ENCODE measurements at places on chromosomes 11 and 22.
A peak's percentile ranks its signal among the peaks of the same experiment; 100 is the strongest.

DNA sequence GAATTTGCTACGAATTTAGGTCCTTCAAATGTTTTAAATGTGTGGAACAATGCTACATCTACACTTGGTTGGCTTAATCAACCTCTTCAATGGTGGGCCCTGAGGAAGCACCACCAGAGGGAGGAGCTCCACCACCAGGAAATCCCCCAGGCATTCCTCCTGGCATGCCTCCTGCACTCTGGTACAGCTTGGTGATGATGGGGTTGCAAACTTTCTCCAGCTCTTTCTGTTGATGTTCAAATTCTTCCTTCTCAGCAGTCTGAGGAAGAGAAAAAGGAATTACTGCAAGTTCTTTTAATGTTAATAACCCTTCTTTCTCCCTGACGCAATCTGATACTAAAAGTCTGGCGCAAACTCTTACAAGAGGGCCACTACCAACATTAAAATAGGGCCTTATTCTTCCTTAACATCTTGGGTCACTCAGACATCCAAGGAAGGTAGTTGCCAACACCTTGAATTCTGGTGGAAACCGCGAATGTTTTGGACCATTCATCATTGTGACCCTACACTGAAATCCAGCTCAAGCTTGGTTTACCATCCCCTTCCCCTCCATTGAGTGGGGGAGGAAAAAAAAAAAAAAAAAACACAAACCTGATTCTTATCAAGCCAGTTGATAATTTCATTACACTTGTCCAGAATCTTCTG lies 4.2 kb downstream of the HSPA8 start:
- no peak for DNase-seq

GRCh38 chr22:38777087-38777671 lies 16.8 kb downstream of the DNAL4 start:
- no peak for DNase-seq

DNA sequence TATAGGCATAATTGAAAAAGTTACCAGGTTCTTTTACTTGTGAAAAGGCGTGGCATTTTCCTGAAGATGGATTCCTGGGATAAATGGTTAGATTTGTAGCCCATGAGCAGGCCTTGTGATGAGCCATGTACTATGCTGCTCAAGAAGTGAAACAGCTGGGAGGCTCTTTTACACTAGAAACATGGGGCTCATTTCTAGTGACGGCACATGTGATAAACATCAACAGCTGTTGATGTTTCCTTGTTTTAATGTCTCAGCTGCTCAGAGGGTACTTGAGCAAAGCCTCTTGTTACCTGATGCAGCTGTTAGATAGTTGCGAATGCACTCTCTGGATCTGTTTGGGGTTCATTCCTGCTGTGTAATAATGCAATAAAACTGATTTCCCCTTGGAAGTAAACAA lies 396.8 kb downstream of the GUCY1A2 start:
- no peak for DNase-seq

DNA sequence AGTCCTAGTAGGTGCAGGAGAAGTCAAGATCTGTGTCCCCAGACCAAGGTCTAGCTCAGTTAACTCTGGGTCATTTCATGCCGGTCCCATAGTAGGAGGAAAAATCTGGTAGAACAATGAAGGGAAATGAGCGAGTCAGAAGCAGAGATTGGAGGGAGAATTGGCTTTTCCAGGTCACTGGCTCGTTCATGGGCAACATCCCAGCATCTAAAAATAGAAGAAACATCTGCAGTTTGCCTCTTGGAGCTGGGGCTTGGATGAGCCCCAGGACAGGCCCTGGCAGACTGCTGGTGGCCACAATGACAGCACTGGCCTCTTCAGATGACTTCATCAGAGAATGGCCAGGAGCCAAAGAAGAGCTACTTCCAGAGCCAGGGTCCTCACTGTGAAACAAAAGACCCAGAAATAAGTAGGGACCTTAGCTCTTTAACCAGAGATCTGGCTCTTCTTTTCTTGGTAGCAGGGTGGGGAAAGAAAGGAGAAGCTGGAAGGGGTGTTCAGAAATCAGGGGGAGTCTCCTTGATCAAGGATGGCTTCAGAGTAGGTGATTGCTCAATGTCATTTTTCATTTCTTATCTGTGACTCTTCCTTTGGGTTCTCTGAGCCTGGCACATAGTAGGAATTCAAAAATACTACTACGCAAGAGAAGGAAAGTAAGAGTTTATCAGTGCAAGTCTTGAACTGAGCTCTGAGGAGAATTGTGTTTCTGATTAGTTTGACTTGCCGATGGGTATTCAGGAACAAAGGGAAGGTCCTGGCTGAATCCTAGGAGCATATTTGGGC lies 102.6 kb downstream of the TMPRSS5 start:
- DNase-seq, result peak; percentile 77

DNA sequence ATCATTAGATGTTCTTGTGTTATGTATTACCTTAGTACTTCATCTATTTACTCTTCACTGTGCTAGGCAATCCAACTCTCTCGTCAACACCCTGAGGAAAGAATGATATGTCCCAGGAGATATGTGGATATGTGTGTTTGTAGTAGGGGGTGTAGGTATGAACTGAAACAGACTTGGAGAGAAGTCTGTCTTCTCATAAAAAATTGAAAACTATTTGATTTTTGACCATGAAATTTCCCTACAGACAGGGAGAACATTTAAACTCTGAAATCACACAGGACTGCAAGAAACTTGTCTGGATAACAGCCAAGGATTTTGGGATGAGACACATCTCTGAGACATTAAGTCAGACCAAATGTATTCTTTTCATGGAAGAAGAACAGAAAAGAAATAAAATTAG lies 967.0 kb upstream of the FAT3 start:
- DNase-seq, result peak; percentile 71

DNA sequence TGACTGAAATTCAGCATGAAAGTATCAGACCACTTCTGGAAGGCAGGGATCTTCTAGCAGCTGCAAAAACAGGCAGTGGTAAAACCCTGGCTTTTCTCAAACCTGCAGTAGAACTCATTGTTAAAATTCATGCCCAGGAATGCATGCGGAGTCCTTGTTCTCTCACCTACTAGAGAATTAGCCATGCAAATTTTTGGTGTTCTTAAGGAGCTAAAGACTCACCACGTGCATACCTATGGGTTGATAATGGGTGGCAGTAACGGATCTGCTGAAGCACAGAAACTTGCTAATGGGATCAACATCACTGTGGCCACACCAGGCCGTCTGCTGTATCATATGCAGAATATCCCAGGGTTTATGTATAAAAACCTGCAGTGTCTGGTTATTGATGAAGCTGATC lies 19.1 kb downstream of the ZBTB44 start:
- no peak for DNase-seq

- no peak for DNase-seq
Measured at GRCh38 chr11:130189492-130190210, 30.1 kb downstream of the ST14 start.

DNA sequence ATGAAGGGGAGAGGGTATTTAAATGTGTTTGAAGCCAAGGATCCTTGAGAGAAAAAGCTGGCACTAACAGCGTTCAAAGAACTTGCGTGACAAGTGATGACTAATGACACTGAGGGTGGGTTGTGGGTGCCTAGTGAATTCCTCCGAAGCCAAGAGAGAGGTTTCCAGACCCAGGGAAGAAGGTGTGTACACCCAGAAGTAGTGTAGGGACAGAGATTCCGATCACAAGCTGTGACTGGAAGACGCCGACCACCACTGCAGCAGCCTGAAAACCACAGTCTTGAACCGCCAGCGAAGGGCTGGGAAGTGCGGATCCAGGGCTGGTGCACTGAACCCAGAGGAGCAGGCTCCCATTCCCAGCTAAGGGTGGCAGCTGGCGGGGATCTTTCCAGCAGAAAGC lies 9.5 kb downstream of the PPARA start:
- no peak for DNase-seq

GRCh38 chr11:72548463-72548862 lies 114.1 kb upstream of the CLPB start:
- peak; percentile 42 for DNase-seq

- DNase-seq, result no peak
Measured at GRCh38 chr11:35293035-35293434, 126.3 kb downstream of the SLC1A2 start.

GRCh38 chr11:8093931-8094575 lies 13.0 kb downstream of the TUB start:
- DNase-seq, result no peak
